ENCODE measurements at places on chromosomes 16 and 17.
A peak's percentile ranks its signal among the peaks of the same experiment; 100 is the strongest.

GRCh38 chr16:50644729-50645128 lies 36.4 kb downstream of the SNX20 start:
- no peak for DNase-seq

- no peak for DNase-seq
Measured at GRCh38 chr17:82023447-82024241, 539 bp downstream of the LRRC45 start.

- peak; percentile 48 for DNase-seq
Measured at GRCh38 chr16:11585460-11586377, 1.0 kb downstream of the LITAF start.

DNA sequence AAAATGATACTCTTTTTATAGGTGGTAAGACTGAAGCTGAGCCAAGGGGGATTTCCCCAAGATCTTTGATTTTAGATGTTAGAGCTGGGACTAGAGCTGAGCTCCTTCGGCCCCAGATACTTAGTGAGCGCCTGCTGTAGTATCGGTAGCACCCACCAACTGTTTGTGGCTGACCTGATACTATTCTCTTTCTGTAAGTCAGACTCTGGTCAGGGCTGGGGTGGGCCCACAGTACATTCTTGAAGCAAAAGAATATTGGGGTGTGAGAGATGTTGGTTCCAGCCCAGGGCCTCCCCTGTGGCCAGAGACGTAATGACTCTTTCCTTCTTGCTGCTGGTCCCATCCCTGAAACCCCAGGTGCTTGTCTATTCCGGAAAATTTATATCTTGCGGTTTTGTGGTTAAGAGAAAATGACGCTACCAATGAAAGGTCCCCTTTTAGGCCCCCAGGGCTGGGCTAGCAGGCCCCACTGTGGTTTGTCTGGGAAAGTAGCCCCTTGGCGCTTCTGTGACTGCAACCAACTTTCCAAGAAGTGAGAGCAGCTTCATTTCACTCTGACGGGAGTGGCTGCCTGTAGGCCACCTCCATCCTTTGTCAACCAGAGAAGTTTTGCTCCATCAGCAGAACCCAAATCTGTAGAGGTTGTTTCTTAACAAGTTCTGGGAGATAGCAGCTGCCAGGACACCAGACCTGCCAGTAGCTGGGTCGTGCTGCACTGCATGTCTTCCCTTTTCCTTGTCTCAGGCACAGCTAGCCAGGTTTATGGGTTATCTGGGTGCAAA lies 86.4 kb upstream of the LGALS9 start:
- peak; percentile 40 for DNase-seq

DNA sequence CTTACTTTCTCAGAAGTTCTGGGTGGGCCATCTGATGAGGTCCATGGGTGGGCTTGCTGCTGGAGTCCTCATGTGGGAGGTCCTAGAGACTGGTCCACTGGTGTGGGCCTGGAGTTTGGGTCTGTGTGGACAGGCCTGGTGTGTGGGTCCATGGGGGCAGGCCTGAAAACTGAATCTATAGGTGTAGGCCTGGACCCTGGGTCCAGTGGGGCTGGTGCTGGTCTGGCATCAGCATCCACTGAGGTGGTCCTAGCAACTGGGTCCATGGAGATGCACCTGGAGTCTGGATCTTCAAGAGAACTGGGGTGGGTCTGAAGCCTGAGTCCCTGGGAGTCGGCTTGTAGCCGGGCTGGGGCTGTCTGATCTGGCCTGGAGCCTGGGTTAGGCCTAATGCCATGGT lies 253.8 kb upstream of the CCL2 start:
- DNase-seq = no peak

DNA sequence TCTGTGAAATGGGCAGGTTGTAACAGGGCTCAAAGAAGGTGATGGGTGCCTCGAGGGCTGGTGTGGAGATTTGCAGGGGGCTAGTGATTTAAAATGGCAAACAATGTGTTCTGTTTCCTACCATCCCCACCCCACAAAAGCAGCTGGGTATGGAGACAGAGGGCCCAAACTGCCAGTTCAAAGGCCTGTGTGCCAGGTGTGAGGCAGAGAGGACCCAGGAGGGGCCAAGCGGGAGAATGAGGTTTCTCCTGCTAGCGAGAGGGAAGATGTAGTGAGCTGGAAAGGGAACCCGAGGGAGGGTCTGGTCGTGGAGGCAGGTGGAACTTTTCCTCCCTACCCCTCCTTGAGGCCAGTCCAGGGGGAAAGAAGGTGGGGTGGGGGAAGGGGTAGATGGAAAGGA lies 39.4 kb downstream of the LAT start:
- no peak for DNase-seq

DNA sequence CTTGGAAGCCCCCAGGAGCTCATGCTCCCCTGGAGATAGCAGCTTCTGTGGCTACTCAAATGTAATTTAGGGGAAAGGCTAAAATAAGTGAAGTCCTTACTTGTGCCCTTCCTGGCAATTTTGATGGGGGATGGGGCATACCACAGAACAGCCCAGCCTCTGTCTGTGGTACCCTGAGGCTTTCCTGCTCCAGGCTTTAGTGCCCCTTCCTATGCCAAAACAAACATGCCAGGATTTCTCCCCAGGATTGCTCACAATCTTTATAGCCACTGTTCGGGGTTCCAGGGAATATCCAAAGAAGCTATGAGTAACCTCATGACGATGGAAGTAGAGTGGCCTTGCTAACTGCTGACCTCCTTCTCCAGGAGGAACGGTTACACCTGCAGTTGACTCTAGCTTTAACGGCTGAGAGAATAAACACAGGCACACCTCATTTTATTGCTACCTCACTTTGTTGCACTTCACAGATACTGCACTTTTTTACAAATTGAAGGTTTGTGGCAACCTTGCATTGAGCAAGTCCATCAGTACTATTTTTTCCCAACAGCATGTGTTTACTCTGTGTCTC lies 24.9 kb downstream of the CCL4 start:
- DNase-seq = no peak

DNA sequence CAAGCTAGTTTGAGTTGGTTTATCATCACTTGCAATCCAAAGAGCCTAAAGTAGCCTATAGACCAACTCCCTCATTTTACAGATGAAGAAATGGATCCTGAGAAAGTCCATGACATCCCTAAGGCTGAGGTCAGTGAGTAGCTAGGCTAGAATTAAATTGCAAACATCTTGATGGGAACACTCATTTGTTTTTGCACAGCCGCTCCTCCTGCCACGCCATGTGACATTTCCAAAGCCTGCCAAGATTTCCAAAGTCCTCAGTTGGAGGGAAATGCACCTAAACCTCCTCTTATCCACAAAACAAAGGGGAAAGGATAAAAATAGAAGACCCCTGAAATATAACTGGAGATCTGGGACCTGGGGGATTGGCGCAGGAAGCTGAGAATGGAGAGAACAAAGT lies 15.0 kb downstream of the TMEM92 start:
- no peak for DNase-seq

DNA sequence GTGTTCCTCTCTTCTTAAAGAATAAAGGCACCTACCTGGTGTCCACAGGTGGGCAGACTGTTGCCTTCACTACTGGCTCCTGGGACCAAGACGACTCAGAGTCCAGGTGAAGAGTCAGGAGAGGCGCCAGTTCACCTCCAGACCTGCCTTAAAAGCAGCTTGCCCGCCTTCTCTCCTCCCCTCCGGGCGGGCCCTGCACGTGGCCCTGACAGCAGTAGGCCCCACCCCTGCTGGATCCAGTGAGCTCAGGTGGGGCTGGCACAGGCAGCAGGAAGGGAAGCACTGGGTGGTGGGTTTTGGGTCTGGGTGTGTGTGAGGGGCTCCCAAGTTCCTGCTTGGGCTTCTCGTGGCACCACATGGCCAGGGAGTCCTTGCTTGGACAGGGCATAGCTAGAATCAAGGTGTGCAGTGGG lies at the start of gene TNS4:
Gene TNS4 (minus strand): TSS at position 125 of the 413 bp plus-strand sequence. CDS start 5,198 bp downstream, outside the sequence.
- DNase-seq = no peak

DNA sequence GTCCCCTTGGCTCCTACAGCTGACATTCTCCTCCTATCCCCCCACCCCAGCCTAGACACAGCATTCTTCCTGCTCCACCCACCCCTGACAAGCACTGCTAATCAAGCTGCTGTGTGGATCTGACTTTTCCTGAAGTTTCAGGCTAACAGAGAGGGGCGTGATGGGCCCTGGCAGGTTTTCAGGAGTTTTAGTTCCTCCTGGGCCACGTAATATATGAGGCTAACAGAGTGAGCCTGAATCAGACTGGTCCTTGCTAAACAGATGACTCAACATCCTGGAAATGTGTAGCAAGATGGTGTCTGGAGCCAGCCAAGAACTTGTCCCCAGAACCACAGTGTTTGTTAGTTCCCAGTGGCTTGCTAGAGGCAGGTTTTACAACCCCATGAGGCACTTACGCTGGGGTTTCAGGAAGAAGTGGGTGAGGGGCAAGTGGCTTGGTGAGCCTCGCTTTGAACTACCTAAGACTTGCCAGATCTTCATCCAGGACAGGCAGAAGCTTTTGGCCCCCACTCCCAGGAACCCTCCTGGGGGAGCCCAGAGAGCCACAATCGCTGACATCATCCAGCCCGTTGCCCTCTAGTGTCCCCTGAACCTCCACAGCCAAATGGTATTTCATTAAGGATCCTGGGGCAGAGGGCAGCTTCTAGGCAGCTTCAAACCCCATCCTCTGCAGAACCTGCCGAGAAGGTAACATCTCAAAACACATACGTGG lies 15.9 kb downstream of the TMEM92 start:
- no peak for DNase-seq

- no peak for DNase-seq
Measured at GRCh38 chr17:66579556-66579955, 255.4 kb upstream of the CACNG5 start.

GRCh38 chr17:64126918-64127317 lies 3.0 kb downstream of the ERN1 start:
- no peak for DNase-seq

DNA sequence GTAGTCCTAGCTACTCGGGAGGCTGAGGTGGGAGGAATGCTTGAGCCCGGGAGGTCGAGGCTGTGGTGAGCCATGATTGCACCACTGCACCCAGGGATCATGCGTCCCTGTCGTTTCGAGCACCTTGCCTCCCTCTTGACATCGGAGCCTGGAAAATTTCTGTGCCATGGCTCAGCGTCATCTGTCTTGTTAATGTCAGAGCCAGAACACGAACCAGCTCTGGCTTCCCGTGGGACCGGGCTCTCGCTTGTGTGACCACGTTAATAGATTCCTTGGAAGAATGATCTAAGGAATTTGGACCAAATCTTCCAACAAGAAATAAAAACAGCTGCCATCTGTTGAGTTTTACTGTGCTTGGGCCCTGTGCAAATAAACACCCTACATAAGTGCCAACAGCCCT lies 117.7 kb downstream of the ABCC1 start:
- no peak for DNase-seq

DNA sequence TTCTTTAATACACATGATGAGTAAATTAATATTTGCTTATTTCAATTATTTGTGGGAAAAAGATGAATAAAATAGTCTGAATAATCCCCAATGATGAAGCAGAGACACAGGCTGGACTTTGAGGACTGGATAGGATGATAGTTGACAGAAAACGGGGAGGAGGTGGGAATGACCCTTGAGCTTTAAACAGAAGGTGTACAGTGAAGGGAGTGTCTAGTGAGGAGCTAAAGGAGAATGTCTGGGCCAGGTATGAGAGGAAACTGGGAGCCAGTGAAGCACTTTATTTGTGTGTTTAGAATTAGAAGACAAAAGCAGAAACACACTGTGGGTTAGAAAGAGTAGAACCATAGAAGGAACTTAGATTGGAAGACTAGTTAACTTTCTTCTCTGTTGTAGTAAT lies 230.4 kb upstream of the CA10 start:
- DNase-seq = no peak

- DNase-seq = no peak
Measured at GRCh38 chr17:82440469-82440981, 10.0 kb downstream of the CYBC1 start.

- no peak for DNase-seq
Measured at GRCh38 chr16:65124212-65124548, 2.3 kb upstream of the CDH11 start.

DNA sequence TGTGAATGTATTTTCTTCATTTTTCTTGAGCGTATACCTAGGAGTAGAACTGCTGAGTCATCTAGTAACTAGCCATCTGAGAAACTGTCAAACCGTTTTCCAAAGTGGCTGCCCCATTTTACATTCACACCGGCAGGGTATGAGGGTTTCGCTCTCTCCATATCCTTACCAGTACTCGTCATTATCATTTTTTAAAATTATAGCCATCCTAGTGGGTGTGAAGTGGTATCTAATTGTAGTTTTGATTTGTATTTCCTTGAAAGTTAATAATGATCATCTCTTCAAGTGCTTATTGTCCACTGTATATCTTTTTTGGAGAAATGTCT lies 6.0 kb downstream of the RNF157 start:
- DNase-seq = no peak

DNA sequence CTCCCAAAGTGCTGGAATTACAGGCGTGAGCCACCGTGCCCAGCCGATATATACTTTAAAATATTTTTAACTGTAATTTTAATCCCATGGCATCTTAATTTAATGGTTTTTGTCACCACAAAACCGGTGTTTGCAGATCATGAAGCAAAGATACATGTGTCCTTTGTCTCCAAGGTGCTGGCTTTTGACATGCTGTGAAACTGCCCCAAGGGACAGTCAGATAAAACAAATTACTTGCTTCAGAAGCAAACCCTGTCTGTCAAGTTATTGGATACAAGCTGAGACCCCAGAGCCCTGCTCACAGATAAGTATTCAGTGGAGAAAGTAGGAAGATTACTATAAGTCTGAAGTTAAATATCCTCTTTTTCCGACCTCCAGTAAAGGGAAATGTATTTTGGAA lies 39.8 kb downstream of the ARL4D start:
- DNase-seq = no peak

- no peak for DNase-seq
Measured at GRCh38 chr17:40525294-40525693, 23.9 kb upstream of the TNS4 start.

GRCh38 chr16:88672776-88673175 lies 9.9 kb upstream of the MVD start:
- DNase-seq = no peak

DNA sequence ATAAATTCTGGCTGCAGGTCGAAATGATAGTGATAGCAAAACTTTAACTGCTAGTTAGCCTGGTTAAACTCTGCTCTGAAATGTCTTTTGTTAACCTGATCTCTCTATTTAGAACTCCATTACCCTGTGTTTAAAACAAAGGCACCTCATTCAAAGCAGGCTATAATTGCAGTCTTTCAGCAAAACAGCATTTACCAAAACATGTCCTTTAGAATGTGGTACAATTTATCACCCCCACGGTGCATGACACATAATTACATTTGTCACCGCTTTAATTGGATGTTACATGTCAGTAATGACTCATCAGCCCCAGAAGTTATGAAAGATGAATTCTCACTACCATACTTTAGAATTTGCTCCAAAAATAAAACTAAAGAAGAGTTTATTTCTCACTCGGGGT lies 295.4 kb downstream of the TOX3 start:
- no peak for DNase-seq

GRCh38 chr16:79912592-79913310 lies 312.2 kb upstream of the MAF start:
- DNase-seq = no peak

DNA sequence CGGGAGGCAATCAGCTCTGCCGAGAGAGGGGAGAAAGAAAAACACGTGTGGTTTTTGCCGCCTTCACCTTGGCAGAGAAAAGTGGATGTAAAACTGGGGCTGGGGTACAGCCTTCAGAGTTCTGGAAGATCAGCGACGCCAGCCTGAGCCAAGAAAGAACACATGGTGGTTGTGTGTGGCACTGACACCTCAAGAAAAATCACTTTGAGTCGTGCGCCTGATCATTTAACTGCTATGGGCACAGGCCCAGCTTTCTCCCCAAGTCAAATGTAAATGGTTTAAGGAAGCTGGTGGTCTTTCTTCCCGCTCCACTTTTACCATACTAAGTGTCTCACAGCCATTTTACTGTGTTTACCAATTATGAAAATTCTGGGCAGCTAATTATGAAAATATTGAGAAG lies 461.8 kb upstream of the SOX9 start:
- DNase-seq = no peak

GRCh38 chr16:87202346-87202745 lies 114.8 kb downstream of the C16orf95 start:
- no peak for DNase-seq
